ENCODE measurements at places on chromosomes 3 and 15. TPM values are rescaled to one million over a fixed set of nuclear protein-coding genes. Genes with fewer than 3 reads are reported as not detected.

- no peak for DNase-seq
Observed at GRCh38 chr3:81497572-81498251, 263.7 kb downstream of the GBE1 start.

- DNase-seq: peak; percentile 35
Observed at GRCh38 chr3:16482770-16483531, 30.5 kb downstream of the RFTN1 start.

DNA sequence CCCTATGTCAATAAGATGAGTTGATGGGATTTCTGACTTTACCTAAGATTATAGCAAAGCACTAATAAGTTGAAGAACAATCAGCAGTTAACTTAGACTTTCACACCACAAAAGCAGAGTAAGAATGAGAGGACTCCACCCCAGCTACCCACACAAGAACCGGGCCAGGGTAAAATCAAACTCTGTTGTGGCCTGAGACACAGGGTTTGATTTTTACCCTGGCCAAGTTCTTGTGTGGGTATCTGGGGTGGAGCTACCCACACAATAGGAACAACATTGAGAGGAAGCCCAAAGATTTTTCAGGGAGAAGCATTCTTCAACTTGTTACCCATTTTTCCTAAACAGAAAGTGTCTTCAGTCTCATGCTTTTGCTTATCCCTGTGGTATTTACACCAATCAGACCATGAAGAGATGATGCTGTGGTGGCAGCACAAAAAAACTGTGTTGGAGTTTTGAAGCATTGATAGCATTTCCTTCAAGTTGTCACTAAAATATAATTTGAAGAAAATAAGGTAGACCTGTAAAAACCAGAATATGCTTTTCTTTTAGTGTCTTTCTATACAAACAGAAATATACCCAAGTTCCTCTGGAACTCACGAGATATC, 25.6 kb downstream of the CPOX start:
- no peak for DNase-seq

DNA sequence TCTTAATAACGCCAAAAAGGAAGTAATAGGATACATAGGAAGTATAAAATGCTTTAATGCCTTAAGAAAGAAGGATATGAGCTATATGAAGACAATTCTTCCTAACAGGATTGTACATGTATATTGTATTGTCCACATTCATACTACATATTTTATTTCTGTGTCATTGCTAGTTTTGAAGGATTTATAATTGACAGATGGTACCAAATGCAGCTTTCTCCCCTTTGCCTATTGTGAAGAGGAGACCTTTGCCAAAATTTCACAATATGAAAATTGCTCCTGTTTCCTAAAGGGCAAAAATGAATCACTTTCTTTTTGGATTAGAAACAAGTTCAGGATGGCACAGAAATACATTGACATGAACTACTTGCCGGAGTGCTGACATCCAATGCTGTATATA, 34.8 kb upstream of the EOMES start:
- no peak for DNase-seq

The TRH gene
- not detected for total RNA-seq

The OR5K1 gene
- not detected for total RNA-seq

The GOLGA8J gene
- 0.60 TPM for total RNA-seq

The ESYT3 gene
- total RNA-seq: 0.39 TPM
